ENCODE measurements at places on chromosomes 2 and 18.

DNA sequence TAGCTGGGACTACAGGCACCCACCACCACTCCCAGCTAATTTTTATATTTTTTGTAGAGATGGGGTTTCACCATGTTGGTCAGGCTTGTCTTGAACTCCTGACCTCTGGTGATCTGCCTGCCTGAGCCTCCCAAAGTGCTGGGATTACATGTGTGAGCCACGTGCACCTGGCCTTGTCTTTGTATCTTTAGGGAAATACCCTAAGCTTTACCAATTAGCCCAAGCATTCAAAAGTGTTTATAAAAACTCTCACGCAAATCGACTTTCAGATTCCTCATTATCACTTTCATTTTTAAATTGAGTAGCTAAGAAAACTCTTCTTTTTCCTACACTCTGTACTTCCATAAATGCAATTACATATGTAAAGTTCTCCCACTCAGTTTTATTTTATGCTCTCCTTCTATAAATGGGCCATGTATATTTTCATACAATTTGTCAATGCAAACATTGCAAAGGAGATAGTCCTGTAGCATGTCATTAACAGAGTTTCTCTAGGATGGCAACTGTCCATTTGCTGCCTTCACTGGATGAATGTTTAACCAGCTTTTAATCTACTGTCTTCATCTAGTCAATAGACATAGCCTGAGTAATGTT lies 326.2 kb upstream of the LRATD1 start:
- DNase-seq: no peak

DNA sequence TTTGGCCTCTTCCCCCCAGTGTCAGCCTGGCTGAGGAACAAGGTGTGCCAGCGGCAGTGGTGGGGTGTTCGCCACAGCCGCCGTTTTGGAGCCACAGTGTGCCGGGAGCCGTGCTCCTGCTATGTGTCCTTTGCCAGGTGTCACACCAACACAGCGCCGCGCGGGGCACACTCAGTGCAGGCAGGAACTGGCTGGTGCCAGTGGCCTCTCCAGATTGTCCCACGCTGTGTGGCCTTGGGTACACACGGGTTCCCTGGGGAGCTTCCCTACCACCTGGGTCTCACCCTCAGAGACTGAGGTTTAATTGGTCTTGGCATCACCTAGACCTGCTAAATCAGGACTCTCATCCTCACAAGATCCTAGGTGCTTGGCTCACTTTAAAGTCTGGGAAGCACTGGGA lies 171.6 kb downstream of the LDLRAD4 start:
- no peak for DNase-seq

- DNase-seq: no peak
These were observed 22.0 kb downstream of the DOCK10 start for GRCh38 chr2:225020168-225020849.

GRCh38 chr2:60505240-60505879 lies 48.1 kb downstream of the BCL11A start:
- DNase-seq: no peak

DNA sequence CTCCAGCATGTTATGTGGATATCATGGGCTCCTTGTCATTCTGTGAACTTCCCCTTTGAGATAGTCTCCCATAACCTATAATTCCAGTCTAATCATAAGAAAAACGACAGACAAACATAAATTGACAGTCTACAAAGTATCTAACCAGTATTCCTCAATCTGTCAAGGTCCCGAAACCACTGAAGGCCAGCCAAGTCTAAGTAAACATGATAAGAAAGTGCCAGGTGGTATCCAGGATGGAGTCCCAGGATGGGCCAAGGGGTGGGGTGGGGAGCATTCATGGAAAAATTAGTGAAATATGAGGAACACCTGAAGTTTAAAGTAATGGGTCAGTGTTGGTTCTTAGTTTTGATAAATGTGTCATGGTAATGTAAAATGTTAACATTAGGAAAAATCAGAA lies 355.5 kb downstream of the DPP10 start:
- DNase-seq: no peak

GRCh38 chr2:218138047-218138446 lies 12.2 kb downstream of the CXCR2 start:
- no peak for DNase-seq

DNA sequence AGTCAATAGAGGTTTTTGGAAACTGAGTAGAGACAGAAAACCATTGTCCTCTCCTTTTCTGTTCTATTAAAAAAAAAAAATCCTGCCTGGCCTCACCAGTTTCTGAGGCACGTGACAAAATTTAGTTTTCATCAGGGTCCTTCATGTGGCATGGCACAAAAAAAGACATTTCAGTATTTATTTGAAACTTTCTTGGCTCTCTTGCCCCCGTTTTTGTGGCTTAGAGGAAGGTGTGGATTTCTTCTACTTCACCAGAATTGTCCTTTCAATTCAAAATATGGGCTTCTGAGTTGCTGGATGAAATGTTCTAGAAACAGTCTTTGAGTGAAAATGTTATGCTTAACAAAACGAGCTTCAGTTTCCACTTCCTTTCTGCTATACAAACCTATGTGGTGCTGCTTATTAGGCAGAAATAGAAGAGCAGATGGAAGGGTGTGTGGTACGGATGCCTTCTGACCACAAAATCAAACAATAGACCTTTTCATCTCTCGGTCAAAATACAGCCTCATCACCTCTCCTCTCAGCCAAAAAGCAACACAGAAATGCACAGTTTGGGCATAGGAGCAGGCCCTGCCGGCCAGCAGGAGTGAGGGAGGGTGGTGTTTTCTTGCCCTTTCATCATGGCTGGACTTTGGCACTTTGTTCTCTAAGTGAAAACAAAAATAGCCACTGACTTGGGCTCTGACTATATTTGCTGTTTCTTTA lies 89.2 kb downstream of the SH3RF3 start:
- no peak for DNase-seq

DNA sequence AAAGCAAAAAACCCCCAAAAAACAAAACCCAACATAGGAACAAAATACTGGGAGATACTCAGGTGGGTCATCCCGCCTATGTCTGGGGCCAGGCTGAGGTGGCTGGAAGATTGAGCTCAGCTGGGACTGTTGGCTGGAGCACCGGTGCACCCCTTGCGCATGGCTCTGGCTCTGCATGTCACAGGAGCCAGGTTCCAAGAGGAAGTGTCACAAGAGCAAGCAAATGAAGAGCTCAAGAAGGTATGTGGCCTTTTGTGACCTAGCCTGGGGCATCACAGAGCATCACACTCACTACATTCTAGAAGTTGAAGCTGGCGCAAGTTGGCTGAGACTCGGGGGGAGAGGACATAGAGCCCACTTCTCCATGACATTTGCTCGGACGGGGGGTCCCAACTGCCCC lies 40.6 kb downstream of the PDCL3 start:
- no peak for DNase-seq

DNA sequence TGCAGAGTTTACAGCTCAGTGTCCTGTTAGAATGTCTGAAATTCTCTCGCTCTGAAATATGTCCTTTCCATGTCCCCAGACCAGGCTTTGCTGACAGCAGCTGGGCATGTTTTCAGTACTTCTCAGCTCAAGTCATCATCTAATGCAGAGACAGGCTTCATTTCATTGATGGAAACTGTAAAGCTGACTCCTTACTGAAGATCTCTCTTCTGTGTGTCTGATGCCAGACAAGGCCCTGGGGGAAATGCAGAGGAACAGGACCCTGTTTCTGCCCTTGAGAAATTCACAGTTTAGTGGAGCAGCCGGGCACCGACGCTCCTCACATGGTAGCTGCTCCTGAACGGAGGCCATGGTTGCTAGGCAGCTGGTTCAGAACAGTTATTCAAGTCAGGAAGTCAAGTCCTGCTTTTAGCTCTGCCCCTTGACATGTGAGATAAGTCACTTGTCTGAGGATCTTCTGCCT lies 24.6 kb upstream of the FZD7 start:
- DNase-seq: no peak

DNA sequence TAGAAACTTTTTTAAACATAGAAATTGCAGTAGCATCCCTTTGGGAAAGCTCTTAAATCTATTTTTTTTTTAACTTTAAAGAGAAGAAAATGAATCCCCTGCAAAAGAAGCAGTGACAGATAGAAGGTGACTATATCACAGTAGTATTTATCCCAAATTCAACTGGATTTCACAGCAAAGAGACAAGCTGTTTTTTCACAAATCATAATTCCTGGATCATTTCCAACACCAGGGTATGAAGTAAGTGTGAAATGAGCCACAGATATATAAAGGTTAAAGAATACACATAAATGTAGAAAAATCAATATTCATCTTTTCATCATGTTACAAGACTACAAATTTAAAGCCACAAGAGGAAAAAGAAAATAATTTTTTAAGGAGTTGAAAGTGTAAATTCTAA lies 1404.9 kb upstream of the NXPH2 start:
- no peak for DNase-seq

- no peak for DNase-seq
These were observed 457.7 kb downstream of the CBLN2 start for GRCh38 chr18:72086421-72086820.

Data from activated CD4-positive, alpha-beta T cell treated with anti-CD3 and anti-CD28 coated beads for 48 hours (primary cell).